Activated CD4-positive, alpha-beta T cell treated with anti-CD3 and anti-CD28 coated beads, Interleukin-2, amount 50 U/mL, for 48 hours (primary cell): ENCODE measurements at places on chromosomes 1 and 21.
A peak's percentile ranks its signal among the peaks of the same experiment; 100 is the strongest.

- DNase-seq, result no peak
Measured at GRCh38 chr1:47984175-47984789, 12.9 kb downstream of the TRABD2B start.

DNA sequence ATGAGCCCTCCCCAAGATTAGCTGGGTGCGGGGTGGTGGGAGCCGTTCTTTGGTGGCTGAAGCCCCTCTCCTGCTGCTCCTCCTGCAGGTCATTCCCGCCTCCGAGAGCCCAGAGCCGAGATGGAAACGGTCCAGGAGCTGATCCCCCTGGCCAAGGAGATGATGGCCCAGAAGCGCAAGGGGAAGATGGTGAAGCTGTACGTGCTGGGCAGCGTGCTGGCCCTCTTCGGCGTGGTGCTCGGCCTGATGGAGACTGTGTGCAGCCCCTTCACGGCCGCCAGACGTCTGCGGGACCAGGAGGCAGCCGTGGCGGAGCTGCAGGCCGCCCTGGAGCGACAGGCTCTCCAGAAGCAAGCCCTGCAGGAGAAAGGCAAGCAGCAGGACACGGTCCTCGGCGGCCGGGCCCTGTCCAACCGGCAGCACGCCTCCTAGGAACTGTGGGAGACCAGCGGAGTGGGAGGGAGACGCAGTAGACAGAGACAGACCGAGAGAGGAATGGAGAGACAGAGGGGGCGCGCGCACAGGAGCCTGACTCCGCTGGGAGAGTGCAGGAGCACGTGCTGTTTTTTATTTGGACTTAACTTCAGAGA lies 448 bp downstream of the G0S2 start:
- DNase-seq, result no peak

GRCh38 chr1:152061952-152062351 lies 25.1 kb upstream of the S100A11 start:
- no peak for DNase-seq

- DNase-seq, result no peak
Measured at GRCh38 chr1:210294999-210295745, 33.5 kb upstream of the HHAT start.

GRCh38 chr1:31382379-31382989 lies 9.6 kb upstream of the FABP3 start:
- no peak for DNase-seq

GRCh38 chr1:16644193-16644481 lies 22.6 kb downstream of the RNU1-3 start:
- DNase-seq, result no peak

- DNase-seq, result peak; percentile 37
Measured at GRCh38 chr1:153728305-153729066, 636 bp downstream of the INTS3 start.

GRCh38 chr1:29975036-29975694 lies 738.8 kb downstream of the PTPRU start:
- DNase-seq, result no peak

DNA sequence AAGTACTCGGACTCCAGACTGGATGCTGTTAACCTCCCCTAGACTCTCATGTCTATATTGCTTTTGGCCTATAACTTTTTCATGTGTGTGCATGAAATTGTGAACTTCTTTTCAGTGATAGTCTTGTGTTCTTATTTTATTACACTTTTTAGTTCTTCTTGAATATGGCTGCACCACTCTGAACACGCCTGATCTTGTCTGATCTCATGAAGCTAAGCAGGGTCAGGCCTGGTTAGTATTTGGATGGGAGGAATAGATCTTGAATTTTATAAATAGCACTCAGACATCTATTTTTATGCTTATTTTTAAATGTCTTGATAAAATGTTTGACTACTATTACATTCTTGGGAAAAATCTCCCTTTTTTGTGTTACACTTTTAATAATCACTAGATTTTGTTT lies 22.4 kb downstream of the TCP10L start:
- DNase-seq, result no peak

DNA sequence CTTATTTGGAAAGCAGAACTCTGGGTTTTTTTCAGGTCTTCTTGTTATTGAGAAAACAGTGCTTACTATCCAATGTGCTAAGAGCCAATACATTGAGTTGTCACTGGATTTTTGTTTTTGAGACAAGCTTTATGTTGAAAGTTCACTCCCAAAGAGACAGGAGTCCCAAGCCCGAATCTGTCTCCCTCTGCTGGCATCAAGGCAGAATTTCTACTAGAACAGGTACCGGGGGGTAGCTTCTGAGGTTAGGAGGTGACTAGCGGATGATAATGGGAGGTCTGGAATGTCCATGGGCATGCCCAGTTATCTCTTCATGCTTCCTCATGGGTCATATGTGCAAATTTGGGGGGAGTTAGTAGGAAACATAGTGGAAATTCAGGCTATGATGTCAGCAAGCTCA lies 25.1 kb downstream of the ZNF124 start:
- DNase-seq, result no peak

GRCh38 chr1:172095846-172096245 lies 254.5 kb downstream of the DNM3 start:
- no peak for DNase-seq

DNA sequence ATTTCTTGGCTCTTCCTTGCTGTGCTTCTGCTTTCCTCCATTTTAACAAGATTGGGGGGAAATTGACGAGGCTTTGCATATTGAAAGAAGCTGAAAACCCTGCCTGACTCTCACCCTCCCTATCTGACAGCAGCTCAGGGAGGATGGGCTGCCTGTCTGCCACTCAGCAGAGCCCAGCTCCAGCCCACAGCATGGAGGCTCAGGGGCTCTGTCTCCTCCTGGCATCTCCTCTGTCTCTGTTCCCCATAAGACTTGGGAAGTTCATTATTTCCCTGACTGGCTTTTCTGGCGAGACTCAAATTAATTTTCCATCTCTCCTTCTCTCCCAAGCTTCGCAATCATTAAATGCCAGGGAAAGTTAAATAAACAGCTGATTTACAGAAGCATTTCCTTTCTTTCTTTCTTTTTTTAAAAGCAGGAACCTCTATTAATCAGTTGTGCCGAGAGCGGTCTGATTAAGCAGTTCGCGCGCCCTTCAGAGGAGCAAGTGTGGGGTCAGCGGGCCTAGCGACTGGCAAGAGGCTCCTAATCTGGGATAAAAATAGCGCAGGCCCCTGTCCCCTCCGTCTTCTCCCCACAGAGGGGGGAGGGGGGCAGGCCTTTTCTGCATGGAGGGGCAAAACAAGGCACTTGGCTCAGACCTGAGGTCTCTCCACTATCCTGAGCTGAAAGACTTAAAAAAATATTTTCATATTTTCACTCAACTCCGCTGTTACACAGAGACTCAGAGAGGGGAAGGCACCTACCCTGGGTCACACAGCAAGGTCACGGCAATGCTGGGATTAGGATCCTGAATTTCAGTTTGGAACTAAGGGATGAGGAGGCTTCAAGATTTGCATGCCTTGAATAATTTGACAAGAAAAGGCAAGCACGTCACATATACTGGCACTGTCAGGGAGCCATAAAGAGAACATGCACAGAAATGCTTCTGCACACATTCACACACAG lies 170.4 kb downstream of the ACTL8 start:
- DNase-seq, result no peak

- DNase-seq, result peak; percentile 18
Measured at GRCh38 chr1:32702599-32703478, at the start of gene SYNC. Gene SYNC, minus strand, starts transcription at chr1:32702770. Its CDS starts 110 bp downstream, at chr1:32702660.
